ENCODE measurements at places on chromosomes 11 and 22.

GRCh38 chr11:121672630-121673487 lies 220.1 kb upstream of the SORL1-AS1 start:
- H3K4me3 ChIP-seq: no peak overlapping the region
- H3K36me3 ChIP-seq: no peaks in the 10 kb centered on the region
- H3K27me3 ChIP-seq: no peaks in the 10 kb centered on the region
- no peak for DNase-seq
- H3K4me1 ChIP-seq: peaks cover 3% of the 10 kb centered on the region

GRCh38 chr11:38710262-38710661 lies 2112.2 kb upstream of the RAG2 start:
- no peaks in the 10 kb centered on the region for H3K27me3 ChIP-seq
- no peak overlapping the region for H3K27ac ChIP-seq
- H3K36me3 ChIP-seq: no peaks in the 10 kb centered on the region
- no peaks in the 10 kb centered on the region for H3K4me1 ChIP-seq
- no peak for DNase-seq

- H3K36me3 ChIP-seq: peaks cover 17% of the 10 kb centered on the region
- H3K27ac ChIP-seq: no peak overlapping the region
- no peak for DNase-seq
- no peaks in the 10 kb centered on the region for H3K27me3 ChIP-seq
These were observed 50.3 kb downstream of the AMBRA1 start for GRCh38 chr11:46543564-46543963.

- H3K27me3 ChIP-seq: no peaks in the 10 kb centered on the region
- H3K4me1 ChIP-seq: no peaks in the 10 kb centered on the region
- no peaks in the 10 kb centered on the region for H3K36me3 ChIP-seq
These were observed 12.6 kb upstream of the GLYATL1 start for GRCh38 chr11:58926695-58927094.

DNA sequence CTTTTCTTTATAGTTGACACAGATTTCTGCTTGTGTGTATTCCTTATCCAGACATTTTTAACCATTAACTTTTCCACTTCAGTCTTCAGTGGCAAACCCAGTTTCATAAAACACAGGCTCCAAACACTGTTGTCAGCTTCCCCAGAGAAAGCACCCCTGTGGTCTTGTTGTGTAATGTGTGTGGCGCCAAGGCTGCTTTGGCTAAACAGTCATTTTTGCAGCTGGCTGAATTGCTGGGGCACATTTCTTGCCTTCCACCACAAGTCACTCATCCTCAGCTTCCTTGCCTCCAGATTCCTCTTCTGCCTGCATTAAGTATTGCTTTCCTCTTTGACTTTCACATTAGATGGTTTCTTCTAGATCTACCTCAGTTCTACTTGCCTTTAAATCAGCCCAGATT lies 40.5 kb downstream of the ARHGAP1 start:
- no peak for DNase-seq
- no peak overlapping the region for H3K4me3 ChIP-seq
- no peak overlapping the region for H3K27ac ChIP-seq
- no peaks in the 10 kb centered on the region for H3K4me1 ChIP-seq

- H3K4me1 ChIP-seq: no peaks in the 10 kb centered on the region
- H3K27ac ChIP-seq: no peak overlapping the region
- H3K36me3 ChIP-seq: no peaks in the 10 kb centered on the region
- no peaks in the 10 kb centered on the region for H3K27me3 ChIP-seq
- peak overlapping the region; percentile 18 for H3K4me3 ChIP-seq
These were observed 1151.2 kb upstream of the CCDC90B start for GRCh38 chr11:84437071-84437980.

DNA sequence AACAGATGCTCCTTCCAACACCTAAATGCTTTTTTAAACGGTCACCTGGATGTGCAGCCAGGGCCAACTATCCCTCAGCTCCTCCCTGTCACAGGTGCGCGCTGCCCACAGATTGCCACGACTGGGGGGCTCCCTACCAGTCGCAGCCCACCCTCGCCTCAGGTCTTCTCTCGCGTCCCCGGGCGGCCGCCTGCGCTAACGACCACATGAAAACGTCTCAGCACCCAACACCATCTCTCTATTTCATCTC lies 469 bp downstream of the ZBED5 start:
- H3K4me1 ChIP-seq: no peaks in the 10 kb centered on the region
- H3K36me3 ChIP-seq: no peaks in the 10 kb centered on the region
- no peaks in the 10 kb centered on the region for H3K27me3 ChIP-seq
- no peak overlapping the region for H3K27ac ChIP-seq

DNA sequence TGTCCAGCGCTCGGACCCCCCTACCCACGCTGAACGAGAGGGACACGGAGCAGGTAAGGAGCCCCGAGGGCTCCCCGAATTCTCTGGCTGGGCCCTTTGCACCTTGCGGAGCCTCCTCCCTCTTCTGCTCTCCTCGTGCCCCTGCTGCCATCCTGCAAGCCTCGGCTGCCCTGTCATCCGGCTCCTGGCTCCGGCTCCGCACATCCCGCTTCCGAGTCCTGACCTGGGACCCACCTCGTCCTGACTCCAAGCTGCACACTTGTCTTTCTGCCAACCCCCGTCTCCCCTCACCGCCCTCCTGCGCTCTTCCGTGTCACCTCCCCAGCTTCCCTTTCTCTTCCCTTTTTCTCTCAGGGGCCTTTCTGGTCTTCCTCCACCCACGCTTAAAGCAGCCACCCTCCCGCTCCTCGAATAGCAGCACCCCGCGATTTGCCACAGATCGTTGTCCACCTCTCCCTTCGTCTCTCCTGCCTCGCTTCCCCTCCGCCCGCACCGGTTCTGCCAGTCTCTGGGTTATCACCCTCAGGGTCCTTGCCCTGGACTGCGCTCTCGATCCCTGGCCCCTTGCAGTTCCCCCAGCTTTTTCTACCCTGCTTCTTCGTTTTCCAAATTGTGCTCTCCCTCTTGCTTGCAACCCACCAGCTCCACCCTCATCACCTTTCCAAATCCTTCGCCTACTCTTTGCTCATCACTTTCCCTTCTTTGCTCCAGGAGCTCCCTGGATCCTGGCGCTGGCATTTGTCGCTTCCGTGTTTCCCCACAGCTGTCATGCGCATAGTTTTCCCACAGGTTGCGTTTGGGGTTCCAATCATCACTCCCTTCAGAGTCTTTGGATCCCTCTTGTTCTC lies 822 bp downstream of the MARK2 start:
- DNase-seq: no peak
- no peak overlapping the region for H3K27ac ChIP-seq
- no peaks in the 10 kb centered on the region for H3K36me3 ChIP-seq
- H3K4me3 ChIP-seq: peak overlapping the region; percentile 56
- H3K4me1 ChIP-seq: peaks cover 10% of the 10 kb centered on the region

DNA sequence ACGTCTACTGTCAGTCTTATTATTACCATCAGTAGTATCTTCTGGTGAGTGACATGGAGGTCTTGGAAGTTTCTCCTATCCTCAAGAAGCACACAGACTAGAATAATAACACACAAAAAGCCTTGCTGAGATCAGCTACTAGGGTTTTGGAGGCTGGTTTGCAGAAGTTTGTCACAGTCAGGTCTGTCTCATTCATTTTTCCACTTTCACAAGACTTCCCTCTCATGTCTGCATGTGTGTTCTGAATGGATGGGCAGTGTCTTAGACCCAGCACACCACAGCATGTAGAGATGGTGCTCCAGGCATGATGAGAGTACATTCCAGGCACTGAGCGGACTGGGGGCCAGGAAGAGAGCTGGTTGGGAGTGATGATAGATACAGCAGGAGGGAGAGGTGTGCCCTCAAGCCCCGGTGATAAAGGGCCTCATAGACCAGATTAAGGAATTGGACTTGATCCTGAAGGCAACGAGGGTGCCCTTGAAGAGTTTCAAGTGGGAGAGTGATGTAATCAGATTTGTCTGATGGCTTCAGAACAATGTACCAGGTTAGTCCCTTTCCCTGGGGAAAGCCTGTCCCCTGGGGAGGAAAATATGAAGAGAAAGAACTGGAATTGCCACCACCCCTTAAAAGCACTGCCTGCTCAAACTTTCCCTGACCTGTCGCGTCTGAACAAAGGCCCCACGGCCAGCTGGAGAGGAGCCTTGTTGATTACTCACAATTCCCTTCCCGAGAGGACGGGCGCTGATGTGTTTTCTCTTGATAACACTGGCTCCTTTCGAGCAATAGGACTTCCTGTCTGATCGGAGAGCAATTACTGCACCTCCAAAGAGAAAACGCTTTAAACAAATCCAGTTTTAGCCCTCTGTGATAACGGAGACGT lies 45.1 kb upstream of the LMO2 start:
- no peak overlapping the region for H3K4me3 ChIP-seq
- no peak for DNase-seq
- no peak overlapping the region for H3K27ac ChIP-seq
- no peaks in the 10 kb centered on the region for H3K27me3 ChIP-seq

- H3K4me1 ChIP-seq: no peaks in the 10 kb centered on the region
- H3K27ac ChIP-seq: no peak overlapping the region
- no peaks in the 10 kb centered on the region for H3K36me3 ChIP-seq
- H3K27me3 ChIP-seq: no peaks in the 10 kb centered on the region
- no peak for DNase-seq
- no peak overlapping the region for H3K4me3 ChIP-seq
These were observed 45.3 kb downstream of the MICAL2 start for GRCh38 chr11:12155696-12156095.
